AG10803 (cell line): ENCODE measurements at places on chromosomes 1 and 21.

GRCh38 chr21:18521204-18521603, 117.6 kb upstream of the TMPRSS15 start:
- no peak for DNase-seq

GRCh38 chr1:188489336-188490112, 1660.8 kb downstream of the PLA2G4A start:
- no peak for DNase-seq

DNA sequence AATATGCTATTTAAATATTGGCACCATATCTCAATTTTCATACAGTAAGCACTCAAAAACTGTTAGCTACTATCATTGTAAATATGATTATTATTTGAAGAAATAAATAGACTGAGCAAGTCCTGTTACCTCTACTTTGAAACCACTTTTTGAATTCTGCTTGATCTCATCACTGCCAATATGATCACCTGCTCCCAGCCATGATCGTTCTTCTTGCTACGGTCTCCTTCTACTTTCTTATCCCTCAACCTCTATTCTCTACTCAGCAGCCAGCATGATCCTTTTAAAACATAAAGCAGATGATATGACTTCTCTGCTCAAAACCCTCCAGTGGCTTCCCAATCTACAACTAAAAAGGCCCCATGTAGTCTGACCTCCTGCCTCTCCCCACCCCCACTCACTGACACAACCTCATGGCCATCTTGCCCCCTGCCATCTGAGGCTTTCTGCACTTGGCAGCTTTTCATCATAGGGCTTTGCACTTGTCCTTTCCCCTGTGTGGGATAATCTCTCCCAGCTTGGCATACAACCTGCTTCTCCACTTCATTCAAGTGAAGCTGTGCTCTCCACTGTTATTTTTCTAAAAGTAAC, 27.2 kb downstream of the CD34 start:
- DNase-seq = no peak

DNA sequence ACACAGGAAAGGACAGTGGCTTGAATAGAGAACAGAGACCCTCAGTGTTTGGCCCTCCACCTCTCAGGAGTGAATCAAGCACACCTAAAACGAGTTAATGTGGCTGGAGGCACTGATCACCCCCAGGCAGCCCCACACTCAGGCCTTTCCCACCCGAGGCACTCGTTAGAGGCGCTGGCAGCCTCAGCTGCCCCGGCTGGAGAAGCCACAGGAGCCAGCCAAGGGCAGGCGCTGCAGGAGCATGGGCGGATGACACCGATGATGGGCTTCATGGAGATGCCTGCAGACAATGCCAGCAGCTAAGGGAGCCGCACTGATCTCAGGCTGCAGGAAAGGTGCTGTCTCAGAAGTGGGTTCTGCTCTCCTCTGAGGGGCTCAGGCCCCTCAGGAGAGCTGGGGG, 24.1 kb upstream of the ABCG1 start:
- DNase-seq = no peak

- DNase-seq = peak; percentile 89
These were observed 104.8 kb downstream of the RERE start for GRCh38 chr1:8712413-8713231.

GRCh38 chr1:18469514-18469913, 11.2 kb upstream of the KLHDC7A start:
- DNase-seq = no peak

GRCh38 chr1:50969611-50970508, at the start of gene CDKN2C:
Gene CDKN2C, plus strand, starts transcription at chr1:50970245. Its CDS starts 124 bp downstream, at chr1:50970369.
- DNase-seq = peak; percentile 93

- DNase-seq = peak; percentile 38
These were observed 35.6 kb upstream of the GPR157 start for GRCh38 chr1:9164532-9164900.
